Cerebellar nuclear complex (tissue), 1 donor: ENCODE measurements at places on chromosomes 5 and 9.

DNA sequence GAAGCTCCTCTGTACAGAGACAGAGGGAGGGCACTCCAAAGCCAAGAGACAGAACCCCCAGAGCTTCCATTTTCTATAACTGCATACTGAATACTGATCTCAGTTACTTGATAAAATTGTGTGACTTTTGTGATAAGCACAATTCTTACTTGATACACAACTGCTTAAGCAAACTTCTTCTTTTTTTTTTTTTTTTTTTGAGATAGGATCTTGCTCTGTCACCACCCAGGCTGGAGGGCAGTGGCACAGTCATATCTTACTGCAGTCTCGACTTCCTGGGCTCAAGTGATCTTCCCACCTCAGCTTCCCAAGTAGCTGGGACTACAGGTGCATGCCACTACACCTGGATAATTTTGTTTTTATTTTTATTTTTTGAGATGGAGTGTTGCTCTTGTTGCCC, 252.1 kb upstream of the ZNF608 start:
- no peak for DNase-seq

GRCh38 chr9:97502222-97502983, 937 bp downstream of the TMOD1 start:
- DNase-seq, result no peak

DNA sequence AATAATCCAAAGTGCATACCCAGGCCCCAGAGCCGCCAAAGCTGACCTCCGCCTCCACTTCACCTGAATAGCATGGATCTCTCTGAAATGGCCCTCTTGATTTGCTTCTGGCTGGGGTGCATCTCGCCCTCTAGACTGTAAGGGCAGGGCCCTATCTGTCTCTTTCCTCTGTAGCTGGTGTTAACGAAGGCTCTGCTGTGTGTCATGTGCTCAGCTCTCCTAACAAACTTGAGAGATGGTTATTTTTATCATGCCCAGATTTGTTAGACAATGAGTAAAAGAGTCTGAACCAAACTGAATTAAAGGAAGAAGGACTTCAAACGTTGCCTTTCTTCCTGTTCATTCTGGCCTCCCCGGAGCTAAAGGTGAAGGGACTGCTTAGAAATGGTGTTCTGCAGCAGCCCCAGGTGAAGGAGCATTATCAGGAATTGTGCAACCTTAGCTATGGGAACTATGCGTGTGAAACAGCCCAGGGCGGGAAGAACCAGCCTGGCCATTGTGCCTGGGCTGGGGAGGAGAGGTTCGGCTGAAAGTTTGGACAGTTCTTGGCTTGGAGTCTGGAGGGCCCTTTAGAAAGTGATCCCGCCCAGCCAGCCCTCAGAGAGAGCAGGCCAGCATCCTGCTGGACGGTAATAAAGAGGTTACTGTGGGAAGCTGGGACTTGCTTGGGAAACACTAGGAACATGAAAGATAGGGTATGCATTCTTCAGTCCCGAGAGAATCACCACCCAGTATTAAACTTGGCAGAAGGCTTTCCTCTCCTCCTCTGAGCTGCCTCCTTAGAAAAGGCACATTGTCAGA, 73.5 kb downstream of the WWC1 start:
- no peak for DNase-seq

DNA sequence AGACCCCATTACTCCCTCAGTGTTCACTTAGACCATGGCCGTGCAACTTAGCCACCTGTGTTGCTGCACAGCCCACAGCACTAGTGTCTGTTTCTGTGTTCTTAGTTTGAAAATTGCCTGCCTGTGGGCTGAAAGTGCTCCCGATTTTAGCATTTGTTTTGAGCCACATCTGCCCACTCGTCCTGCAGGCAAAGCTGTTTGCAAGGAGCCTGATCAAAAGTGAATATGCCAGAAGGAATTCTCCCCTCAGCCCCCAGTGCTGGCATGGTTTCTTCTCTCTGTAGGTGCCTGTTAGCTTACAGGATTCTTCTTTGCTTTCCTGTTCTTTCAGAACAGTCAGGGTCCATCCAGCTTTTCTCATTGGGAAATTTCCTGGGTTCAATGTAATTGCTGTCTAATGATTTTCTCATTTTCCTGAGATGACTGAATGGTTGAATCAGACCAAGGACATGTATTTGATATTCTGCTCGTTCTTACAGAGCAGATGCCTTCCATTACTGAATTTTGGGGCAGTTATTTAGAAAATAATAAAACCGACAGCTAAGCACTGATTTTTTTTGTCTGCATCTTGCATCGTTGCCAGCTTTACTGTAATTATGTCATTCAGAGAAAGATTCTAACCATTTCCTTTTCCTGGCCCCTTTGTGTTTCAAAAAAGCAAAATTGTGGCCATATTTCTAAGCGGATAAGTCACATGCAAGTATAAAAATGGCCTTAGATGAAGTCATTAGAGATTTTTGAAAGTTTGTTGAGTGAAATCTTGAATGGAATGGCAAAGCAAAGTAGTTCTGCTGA, 111.1 kb upstream of the CKMT2 start:
- DNase-seq, result no peak

- peak; percentile 4 for DNase-seq
Observed at GRCh38 chr9:34417734-34418133, 40.6 kb downstream of the FAM219A start.

GRCh38 chr5:481347-481746, 38.4 kb downstream of the EXOC3 start:
- no peak for DNase-seq

- no peak for DNase-seq
Observed at GRCh38 chr5:53183880-53184279, 74.3 kb upstream of the MOCS2 start.
